T-cell (primary cell): ENCODE measurements at places on chromosomes 13 and 19.
A peak's percentile ranks its signal among the peaks of the same experiment; 100 is the strongest.

DNA sequence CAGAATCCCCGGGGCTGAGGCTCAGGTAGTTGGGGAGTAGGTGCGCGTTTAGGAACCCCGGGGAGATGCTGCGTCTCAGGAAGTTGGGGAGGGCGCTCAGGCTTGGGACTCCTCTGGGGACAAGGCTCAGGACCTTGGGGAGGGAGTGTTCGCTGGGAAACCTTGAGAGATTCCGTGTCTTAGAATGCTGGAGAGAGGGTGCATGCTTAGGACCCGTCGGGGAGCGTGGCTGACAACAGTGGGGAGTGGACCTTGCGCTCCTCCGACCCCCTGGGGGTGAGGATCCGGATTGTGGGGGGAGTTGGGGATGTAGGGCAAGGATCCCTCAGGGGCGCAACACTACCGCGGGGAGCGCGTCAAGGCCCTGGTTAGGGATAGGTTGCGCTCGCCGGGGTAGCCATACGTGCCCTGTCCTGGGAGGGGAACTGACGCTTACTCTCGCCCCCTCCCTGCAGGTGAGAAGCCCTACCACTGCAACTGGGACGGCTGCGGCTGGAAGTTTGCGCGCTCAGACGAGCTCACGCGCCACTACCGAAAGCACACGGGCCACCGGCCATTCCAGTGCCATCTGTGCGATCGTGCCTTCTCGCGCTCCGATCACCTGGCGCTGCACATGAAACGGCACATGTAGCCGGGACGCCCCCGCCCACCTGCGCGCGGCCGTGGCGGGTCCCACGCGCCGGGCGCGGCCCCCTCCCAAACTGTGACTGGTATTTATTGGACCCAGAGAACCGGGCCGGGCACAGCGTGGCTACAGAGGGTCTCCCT lies 2.0 kb downstream of the KLF2 start:
- peak; percentile 50 for DNase-seq

GRCh38 chr13:74230984-74231501 lies 96.8 kb upstream of the KLF12 start:
- DNase-seq: no peak

GRCh38 chr19:7393459-7393858 lies 44.7 kb downstream of the ARHGEF18 start:
- no peak for DNase-seq

GRCh38 chr13:43676320-43676719 lies 110.5 kb downstream of the ENOX1 start:
- DNase-seq: no peak

DNA sequence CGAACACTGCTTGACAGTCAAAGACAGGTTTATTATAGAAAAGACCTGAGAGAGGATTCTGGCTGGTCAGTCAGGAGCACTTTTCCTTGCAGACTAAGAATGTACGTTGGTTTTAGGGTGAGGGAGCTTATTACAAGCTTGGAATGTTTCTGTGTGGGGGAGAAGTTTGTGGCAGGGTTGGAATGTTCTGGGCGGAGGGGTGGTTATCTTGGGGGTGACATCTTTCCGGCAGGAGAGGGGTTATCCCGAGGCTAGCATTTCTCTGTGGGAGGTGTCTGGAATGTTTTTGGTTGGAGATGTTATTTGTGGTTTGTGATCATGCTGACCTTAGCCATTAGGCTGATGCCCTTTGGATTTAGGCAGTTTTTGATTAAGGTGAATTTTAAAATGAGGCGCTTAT lies 61.8 kb downstream of the ZNF136 start:
- no peak for DNase-seq

- DNase-seq: no peak
These were observed 341.8 kb downstream of the FGF9 start for GRCh38 chr13:22012686-22013085.

DNA sequence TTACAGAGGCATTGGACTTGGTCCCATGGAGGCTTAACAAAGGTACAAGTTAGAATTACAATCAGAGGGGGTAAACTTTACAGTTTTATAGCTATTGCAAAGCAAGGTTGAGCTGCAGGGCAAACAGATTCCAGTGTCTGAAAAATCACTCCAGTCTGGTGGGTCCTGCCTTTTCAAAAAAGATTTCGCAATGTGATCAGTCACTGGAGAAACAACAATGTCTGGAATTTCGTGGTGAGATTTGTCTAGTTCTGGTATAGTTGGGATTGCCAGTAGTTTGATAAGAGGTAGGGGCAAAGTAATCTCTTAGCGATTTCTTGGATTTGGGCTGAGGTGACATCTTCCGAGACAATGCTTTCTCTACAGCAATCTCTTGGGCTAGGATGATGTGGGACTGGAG lies 1198.2 kb upstream of the PCDH9 start:
- no peak for DNase-seq

DNA sequence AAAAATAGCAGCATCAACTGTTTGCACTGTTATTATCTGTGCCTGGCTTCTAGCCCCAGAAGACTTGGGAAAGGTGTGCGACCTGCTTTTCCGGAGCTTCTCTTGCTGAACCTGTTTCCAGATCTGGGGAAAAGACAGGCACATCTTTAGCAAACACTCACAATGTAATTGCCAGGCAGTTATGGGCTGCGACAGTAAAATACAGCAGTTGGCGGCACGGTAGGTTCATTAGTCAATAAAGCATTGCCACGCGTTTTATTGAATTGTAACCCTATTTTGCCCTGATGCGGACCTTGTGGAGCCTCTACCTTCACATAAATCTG lies 223.7 kb upstream of the TSHZ3 start:
- no peak for DNase-seq

GRCh38 chr13:59766236-59766635 lies 397.5 kb downstream of the DIAPH3 start:
- DNase-seq: no peak

DNA sequence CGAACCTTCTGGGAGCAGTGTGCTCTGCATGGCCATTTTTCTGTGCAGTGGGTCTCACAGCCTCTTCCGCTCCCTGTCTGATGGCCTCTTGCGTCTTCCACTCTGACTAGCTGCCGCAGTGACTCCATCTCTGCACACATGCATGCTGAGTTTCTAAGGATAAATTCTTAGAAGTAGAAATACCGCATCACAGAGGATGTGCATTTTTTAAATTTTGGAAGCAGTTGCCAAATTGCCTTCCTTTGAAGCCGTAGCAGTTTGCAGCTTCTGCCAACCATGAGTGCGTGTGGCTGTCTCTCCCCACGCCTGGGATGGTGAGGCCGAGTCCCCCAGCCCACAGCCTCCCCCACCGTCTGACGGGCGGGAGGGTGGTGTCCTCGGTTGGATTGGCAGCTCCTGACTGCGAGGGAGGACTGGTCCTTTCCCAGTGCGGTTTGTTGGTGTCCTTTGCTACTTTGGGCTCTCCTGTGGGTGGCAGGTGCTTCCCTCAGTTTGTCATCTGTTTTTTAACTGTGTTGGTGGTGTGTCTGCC lies 9.8 kb downstream of the FZR1 start:
- no peak for DNase-seq

DNA sequence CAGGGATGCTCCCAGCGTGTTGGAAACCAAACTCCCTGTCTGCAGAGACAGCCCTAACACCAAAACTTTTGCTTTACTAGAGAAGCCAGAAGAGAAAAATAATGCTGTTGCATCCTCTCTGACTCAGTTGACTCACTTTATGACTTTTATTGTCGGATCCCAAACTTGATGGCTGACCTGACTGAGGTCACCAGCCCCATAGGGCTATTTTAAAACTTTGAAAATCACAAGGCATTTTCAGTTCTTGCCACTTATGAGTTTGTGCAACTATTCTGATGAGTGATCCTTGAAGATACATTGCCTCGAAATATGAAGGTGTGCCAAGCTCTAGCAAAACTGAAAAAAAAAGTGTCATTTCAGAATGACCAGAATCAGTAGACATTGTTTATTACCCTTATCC lies 320.2 kb downstream of the DLEU7 start:
- no peak for DNase-seq

DNA sequence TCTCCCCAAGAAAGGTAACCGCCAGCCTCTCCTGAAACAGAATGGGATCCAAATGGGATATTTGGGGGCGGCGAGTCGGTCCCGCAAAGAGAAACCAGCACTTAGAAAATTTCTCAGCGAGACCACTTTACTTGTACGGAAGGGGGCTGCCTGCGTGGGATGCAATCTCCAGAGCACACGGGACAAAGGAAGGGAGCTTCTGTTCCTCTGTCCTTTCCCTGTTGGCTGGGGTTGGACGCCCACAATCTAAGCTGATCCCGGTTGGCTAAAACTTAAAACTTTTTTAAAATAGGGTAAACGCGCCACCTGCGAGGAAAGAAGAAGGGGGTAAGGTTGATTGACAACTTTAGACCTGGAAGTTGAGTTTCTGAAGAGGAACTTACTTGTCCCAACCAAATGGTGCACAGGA lies 826 bp upstream of the BSG start:
- DNase-seq: no peak

DNA sequence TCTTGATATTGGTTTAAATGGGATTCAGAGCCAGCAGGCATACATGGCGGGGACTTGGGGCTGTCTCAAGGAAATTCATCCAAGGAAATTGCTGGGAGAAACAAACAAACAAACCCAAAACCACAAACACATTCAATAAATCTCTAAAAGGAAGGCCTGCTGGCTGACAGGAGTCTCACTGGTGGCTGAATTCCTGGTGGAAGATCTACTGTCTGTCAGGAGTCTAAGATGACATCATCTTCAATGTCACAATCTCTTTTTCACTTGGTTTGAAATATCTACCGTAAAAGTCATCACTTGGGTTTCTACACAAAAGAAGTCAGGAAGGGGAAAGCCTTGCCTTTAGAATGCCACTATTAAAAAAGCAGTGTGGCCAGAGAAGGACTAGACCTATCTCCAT lies 87.9 kb downstream of the KLF5 start:
- DNase-seq: no peak

DNA sequence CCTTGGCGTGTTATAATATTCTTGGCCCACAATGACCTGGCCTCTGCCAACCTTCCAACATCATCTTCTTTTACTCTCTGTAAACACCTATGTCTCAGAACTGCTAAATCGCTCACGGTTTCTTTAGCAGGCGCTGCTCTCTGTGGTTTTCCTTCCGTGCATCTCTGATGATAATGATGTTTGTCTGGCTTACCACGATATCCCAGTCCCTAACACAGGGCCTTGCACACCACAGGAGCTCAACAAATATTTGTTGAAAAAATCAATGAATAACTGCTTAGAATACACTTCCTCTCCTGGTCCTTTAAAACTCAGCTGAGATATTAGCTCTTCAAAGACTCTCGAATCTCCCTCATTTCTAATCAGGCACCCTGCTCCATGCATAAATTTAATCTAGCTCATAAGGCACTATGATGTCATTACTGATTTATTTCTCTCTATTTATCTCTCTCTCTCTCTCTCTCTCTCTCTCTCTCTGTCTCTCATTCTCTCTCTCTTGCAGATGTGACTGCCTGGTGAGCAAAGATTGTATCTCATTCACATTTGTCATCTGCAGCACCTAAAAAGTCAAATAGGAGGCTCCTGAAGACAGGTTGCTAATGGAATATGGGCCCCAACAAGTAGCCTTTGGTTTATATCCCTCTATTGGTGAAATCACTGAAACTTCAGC lies 206.4 kb downstream of the NHLRC3 start:
- DNase-seq: no peak

DNA sequence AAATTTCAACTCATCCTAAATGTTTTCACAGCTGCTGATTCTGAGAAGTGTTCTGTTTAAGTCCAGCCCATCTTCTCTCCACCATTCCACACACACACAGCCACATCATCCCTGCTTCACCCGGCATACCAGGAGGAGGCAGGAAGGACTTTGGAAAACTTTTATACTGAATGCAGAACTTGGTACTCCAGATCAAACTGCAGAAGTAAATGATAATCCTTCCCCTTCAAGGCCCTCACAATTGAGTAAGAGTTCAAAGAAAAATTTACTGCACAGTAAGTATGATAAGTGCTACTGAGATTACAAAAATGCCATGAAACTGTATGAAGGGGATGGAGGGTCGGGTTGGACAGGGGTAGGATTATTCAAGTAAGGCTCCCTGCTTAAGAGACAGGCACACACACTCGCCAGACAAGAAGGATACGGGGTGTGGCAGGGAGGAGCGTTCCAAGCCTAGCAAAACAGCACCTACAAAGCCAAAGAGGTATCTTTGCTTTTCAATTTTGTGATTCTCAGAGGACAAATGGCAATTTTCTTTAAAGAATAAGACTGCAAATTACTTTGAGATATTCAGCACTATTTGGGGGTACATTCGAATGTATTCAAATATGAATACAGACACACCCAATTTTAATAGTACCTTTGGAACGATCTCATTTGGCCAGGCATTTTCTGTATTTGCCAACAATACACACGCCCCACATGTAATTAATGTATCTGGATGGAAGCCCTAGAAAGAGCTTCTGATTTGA lies 2.5 kb downstream of the USP12 start:
- DNase-seq: no peak

DNA sequence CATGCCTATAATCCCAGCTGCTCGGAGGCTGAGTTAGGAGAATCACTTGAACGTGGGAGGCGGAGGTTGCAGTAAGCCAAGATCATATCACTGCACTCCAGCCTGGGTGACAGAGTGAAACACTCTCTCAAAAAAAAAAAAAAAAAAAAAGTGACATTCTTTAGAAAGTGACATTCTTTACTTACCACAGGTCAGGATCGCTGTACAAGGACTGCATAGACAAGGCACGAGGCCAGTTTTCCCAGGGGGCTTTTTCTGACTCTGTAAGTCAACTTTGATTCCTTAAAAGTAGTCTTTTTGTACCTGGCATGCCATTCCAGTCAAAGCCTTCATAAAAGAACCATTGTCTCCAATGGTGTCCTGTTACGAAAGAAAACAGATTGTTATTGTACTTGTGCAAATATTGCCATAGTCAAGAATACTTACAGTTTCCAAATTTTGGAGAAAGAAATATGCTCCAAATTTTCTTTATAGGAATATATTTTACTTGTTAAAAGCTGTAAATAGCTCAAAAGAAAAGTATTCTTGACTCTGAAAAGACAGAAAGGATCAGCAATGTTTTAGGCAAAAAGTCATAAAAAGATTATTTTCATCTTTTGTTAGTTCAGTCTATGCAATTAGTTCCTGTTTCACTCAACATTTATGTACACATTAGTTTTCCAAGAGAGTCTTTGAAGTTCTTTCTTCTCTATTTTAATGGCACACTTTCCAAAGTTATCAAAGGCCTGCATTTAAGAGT lies 39.3 kb downstream of the CEACAM1 start:
- DNase-seq: no peak

GRCh38 chr13:40518481-40518882 lies 148.0 kb downstream of the FOXO1 start:
- DNase-seq: no peak

- no peak for DNase-seq
These were observed 349.1 kb downstream of the LIG4 start for GRCh38 chr13:107866032-107866940.

GRCh38 chr13:100707818-100708740 lies 33.5 kb upstream of the TMTC4 start:
- no peak for DNase-seq

DNA sequence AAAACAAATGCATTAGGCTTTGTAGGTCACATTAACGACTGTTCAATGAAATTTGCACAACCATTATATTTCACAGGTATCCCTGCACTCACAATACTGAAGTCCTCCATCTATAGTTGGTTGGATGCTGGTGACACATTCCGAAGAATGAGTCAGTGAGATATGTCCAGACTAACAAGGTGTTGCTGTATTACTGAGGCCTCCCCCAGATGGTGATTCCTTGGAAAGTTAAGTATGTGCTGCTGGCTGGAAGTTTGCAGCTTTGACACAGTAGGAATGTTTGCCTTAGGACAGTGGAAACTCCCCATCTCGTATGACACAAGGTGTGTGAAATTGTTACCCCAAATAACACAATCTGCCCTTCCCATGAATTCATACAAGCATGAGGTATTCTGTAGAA lies 46.6 kb downstream of the FGF14 start:
- no peak for DNase-seq
